ENCODE measurements at places on chromosomes 11 and 22. TPM values are rescaled to one million over a fixed set of nuclear protein-coding genes. Genes with fewer than 3 reads are reported as not detected.

The TECTA gene
- total RNA-seq: 0.04 TPM

The LDHAL6A gene
- not detected for total RNA-seq

The MUC6 gene
- total RNA-seq: 0.01 TPM

The OMP gene
- not detected for total RNA-seq

The OR52E8 gene
- not detected for total RNA-seq

The APOL4 gene
- total RNA-seq: not detected

The DEPDC7 gene
- total RNA-seq: 8.0 TPM

The TRIM51 gene
- not detected for total RNA-seq

The CALCB gene
- not detected for total RNA-seq

The SAA4 gene
- not detected for total RNA-seq

The JAM3 gene
- 4.4 TPM for total RNA-seq

The CDC42BPG gene
- total RNA-seq: 1.2 TPM

The LMNTD2 gene
- 2.1 TPM for total RNA-seq

The BAIAP2L2 gene
- total RNA-seq: 4.3 TPM

The OR52I1 gene
- not detected for total RNA-seq

The C11orf87 gene
- total RNA-seq: 0.01 TPM

The PNPLA5 gene
- total RNA-seq: 0.04 TPM

The SYT9 gene
- total RNA-seq: 0.13 TPM
